ENCODE measurements at places on chromosomes 12 and 14.

DNA sequence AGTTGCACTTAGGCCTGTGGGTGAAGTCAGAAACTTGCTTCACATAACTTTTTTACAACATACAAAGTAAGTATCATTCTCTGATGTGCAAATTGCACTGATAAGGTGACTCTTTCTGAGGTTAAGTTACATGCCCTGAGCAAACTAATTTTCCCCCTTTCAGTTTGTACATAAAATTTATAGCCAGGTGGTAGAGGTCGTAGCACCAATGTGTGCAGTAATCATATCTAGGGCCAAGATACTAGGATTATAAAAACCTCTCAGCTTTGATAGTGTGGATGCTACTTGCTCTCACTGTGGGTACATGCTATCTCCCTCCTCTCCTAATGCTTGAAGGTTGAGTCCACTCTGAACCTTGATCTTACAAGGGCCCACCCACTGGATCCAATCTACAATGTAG lies 130.7 kb upstream of the CPNE8 start:
- DNase-seq = no peak

DNA sequence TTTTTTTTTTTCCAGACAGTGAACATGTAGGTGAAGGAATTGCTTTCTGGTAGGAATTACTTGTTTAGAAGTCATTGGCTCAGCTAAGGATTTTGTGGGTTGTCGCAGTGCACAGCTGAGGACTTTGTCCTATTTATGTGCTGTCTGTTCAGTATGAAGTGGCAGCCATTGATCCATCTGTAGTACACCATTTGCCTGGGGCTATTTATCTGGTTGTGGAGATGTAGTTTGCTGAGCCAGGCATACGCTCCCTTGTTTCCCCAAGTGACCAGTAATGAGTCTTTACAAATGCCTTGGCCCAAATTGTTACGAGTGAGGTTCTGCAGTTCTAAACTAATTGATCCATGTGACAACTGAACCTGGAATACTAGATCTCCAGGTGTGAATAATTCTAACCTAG lies 140.1 kb downstream of the NRXN3 start:
- no peak for DNase-seq

DNA sequence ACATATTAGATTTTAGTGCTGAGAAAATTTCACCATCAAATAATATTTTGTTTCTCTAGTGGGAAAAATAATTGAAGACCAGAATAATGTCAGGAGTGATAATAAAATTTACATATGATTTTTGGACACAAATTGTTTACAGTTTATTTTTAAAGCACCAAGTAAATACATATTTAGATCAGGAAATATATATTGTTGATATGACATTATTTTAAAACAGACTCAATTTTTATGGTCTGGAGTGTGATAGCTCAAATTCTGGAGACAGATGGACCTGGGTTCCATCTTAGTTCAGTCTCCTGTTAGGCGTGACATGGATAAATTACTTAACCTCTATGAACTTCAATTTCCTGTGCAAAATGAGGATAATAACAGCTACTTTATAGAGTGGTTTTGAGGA lies 135.4 kb downstream of the TPH2 start:
- DNase-seq = no peak

DNA sequence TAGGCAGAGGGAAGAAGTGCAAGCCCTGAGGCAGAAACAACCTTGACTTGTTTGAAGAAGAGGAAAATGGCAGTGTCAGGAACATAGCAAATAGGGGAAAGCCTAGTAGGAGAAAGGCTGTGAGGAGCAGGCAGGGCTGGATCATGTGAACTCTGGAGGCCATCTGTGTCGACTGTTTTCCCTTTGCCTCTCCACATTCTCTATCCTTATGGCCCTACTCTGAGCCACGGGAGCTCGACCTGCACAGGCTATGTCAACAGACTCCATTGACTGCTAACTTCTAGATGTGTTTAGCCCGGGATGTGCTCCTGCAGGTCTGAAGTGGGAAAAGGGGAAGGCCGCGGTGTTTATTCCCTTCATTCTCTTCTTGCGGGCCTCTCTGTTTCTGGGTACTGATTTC lies 35.2 kb downstream of the EGLN3 start:
- no peak for DNase-seq

DNA sequence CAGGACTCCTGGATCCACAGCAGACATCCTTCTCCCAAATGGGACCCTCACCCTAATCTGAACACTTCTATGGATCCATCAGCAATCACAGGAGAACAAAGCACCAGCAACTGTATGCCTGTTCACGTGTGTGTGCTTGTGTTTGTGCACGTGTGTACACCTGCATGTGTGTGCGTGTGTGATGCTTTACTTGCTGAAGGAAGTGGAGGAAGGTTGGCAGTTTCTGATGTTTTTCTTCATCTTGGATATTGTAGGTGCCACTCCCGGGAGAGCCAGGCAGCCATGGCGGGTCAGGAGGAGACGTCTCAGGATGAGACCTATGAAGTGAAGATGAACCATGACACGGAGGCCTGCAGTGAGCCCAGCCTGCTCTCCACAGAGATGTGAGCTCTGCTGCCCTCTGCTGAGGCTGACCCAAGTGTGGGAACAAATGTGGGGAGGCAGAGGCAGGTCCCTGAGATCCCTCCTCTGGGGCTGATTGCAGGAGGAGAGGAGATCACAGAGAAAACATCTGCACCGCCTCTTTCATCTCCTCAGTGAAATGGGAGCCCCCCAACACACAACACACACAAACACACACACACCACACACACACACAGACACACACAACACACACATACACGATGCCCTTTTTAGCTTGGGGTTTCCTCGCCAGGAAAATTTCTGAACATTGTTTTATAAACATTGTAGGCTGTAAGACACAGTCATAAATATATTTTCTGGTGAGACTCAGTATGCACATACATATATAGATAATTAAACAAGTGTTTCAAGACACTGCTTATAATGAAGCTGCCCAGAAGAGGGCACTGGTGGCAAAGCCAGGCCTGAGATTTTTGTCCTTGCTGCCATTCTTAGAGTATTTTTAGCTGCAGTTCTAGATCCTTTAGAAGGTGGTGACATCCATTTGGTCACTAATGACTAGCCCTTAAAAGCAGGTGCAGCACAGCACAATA lies 112.2 kb upstream of the FKBP4 start:
- peak; percentile 12 for DNase-seq

DNA sequence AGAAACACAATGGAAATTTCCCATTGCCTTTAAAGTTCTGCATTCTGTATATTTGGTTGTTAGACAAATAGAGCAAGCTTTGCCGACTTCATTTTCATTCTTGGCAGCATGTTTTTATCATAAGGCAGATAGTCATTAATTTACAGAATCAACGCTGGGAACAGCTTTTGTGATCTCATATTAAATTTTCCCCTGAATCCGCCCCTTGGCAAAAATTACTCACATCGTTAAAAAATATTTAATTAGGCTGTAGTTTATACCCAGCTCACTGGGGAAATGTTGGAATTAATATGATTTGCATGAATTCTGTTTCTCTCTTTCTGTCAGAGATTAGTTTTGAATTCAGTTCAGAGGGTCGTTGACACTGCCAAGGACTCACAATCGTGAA lies 297.6 kb downstream of the EGLN3 start:
- DNase-seq = no peak

GRCh38 chr12:26906704-26907103 lies 31.1 kb downstream of the INTS13 start:
- no peak for DNase-seq

DNA sequence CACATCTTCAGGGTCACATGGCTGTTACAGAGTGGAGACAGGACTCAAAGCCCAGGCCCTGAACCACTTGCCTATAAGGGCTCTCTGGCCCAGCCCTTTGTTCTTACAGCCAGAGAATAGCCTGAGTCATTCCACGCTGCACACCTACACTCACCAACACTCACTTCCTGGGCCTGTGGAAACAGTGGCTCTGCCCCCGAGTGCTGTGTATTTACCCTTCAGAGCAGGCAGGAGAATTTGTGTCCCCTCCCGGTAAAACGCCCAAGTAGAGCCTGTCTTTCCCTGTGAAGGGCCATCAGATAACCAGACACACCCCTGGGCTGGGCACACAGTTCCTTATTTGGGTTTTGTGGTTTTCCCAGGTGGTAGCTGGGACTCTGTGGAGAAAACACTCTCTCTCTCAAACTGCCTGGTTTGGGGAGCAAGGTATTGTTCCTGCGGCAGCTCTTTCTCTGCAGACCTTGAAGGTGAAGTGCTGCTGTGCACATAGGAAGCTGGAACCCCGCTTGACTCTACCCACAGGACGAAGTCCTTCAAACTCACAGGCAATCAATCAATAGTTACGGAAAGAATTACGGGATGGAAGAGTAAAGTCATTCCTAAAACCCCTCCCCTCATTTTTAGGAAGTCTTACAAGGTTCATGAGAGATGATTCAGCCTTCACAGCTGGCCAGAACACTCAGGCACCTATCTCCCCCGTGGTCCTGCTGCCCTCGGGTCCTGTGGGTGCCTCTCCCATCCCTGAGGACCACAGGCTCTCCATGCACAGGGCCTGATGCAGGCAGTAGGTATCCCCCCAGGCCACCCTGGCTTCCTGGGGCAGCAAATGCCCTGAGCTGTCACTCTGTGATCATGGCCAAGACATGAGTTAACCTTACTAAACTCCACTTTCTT lies 20.3 kb downstream of the FIGNL2 start:
- DNase-seq = no peak

DNA sequence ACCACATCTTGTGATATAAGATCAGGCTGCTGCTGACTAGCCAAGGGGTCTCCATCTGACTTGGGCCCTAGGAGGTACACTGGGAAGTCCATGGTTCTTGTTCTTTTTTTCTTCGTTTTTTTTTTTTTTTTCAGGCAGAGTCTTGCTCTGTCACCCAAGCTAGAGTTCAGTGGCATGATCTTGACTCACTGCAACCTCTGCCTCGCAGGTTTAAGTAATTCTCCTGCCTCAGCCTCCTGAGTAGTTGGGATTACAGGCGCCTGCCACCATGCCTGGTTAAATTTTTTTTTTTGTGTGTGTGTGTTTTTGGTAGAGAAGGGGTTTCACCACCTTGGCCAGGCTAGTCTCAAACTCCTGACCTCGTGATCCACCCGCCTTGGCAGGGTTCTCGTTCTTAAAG lies 178.2 kb downstream of the RMST start:
- DNase-seq = no peak

GRCh38 chr14:63793376-63793775 lies 59.4 kb upstream of the SYNE2 start:
- DNase-seq = no peak

DNA sequence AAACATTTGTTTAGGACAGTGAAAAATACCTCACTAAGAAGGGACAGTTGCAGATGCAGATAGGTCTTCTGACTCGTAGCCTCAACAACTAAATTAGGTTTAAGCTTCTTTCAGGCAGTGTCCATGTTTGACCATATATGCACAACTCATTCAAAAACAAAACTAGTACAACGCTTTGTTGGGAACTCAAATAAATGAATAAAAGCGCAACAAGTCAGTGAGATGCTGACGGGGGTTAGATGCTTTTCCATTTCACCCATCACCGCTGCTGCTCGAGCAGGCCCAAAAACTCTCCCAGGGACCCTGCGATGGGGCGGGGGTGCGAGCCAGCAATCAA lies 633 bp downstream of the RPAP3 start:
- DNase-seq = no peak

GRCh38 chr12:117606945-117607344 lies 245.5 kb upstream of the NOS1 start:
- DNase-seq = no peak

DNA sequence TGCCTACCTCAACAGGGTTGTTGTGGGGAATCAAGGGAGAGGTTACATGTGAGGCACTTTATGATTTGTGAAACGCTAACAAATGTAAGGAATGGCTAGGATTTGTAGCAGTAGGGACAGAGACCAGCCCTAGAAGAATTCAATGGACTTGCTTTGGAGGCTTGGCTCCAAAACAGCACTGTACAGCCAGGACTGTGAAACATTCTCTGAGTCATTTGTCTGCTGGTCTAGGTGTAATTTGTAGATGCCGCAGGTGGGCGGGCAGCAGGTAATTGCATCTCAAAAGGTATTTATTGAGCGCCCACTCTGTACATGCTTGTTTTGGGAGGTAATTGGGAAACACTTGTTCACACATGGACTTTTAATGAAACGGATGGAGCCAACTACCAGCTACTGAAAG lies 11.4 kb downstream of the SLC7A8 start:
- DNase-seq = no peak

DNA sequence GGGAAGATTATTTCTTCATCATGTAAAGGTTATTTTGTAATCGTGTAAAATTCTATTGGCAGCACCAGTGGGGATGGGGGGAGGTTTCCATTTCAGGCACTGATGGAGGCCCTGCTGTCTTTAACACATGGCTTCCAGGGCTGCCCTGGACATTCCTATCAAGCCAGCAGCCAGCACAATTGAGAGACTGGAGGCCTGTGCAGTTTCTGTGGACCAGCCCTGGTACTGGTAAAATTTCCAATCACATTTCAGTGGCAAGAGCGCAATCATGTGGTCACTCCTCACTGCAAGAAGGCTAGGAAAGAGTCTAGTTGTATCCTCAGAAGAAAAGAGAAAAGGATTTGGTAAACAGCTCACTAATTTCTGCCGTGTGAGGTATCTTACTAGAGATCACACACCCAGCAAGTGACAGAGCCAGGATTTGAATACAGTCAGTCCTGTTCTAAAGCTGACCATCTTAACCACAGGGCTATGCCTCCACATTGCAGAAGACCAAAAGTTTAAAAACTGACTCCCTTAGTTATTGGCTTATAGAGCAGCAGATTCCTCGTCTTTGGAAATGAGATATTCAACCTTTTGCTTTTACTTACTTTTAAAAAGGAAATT lies 179.4 kb upstream of the ARHGAP5 start:
- DNase-seq = no peak

DNA sequence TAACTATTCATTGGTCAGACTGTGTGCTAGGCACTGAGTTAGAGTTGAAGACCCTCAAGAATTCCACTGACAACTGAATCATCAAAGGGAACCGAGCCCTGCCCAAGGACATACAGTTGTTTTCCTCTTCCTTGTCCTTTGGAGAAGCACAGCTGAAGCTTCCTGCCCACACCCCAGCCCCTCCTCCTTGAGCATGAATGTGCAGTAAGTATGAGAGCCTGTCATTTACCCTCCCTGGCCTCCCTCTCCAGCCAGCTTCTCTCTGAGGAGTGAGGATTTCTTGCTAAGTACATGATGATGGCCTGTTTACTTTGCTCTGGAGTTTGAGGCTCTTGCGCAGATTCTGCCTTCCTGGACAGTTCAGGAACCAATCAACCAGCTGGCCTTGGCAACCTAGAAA lies 235.2 kb downstream of the CACNA1C start:
- DNase-seq = no peak
